ENCODE measurements at places on chromosomes 1 and 21.
A peak's percentile ranks its signal among the peaks of the same experiment; 100 is the strongest.

DNA sequence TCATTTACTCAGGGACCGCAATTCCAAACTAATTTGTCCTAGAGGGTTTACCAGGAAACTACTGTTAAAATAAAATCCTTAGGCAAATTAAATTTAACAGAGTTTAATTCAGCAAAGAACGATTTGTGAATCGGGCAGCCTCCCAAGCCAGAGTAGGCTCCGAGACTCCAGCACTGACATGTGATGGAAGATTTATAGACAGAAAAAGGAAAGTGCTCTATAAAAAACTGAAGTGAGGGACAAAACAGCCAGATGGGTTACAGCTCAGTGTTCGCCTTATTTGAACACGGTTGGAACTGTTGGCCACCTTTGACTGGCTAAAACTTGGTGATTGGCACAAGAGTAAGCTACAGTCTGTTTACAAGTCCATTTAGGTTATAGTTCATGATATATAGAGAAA is 35.2 kb upstream of the RCSD1 start:
- DNase-seq, result no peak

DNA sequence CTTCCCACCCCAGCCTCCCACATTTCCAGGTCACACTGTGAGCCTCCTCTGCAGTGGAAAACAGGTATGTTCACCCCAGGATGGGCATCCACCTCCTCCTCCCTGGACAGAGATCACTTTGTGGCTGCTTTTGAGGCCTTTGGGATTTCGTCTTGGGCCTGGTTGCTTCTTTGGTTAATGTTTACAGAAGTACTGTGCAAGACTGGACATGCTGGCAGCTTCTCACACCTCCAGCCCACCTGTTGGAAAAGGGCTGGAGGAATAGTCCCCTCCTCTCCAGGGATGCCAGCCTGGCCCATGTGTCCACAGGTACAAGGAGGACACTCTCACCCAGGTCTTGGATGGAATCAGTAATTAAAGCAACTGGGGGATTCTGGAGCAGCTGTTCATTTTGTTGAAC is 56.1 kb downstream of the KAZN start:
- no peak for DNase-seq

DNA sequence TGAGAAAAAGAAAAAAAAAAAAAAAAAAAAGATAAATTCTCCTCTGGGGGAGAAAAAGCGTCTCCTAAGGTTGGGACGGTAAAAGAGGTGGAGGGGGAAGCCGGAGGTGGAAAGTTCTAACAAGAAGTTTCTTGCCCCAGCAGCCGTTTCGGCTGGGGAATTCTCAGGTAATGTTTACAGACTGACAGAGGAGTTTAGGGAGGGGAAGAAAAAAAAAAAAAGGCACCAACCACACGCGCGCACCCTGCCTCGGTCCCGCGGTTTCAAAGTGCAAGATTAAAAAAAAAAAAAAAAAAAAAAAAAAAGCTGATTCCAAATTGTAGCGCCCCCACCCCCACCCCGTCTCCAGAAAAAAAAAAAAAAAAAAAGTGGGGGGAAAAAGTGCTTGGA is 504 bp downstream of the DHRS3 start:
- DNase-seq, result no peak

- DNase-seq, result no peak
Observed at GRCh38 chr1:169081503-169082123, 24.9 kb upstream of the ATP1B1 start.

DNA sequence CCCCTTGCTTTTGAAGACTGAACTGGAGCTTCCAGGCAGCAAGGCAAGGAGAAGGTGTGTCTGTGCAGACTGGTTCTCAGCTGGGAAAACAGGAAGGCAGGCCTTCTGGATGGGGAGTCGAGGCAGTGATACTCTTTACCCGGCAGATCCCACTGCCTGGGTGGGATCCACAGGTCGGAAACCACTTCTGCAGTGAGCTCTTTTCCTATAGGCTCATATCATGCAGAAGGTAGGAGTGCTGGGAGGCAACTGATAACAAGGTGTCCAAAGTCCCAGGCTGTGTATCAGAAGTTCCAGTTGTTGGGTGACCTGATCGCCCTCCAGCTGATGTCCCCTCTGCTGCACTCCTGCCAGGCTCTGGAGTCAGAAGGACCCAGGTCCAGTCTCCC is 17.1 kb downstream of the ACOT11 start:
- DNase-seq, result no peak

DNA sequence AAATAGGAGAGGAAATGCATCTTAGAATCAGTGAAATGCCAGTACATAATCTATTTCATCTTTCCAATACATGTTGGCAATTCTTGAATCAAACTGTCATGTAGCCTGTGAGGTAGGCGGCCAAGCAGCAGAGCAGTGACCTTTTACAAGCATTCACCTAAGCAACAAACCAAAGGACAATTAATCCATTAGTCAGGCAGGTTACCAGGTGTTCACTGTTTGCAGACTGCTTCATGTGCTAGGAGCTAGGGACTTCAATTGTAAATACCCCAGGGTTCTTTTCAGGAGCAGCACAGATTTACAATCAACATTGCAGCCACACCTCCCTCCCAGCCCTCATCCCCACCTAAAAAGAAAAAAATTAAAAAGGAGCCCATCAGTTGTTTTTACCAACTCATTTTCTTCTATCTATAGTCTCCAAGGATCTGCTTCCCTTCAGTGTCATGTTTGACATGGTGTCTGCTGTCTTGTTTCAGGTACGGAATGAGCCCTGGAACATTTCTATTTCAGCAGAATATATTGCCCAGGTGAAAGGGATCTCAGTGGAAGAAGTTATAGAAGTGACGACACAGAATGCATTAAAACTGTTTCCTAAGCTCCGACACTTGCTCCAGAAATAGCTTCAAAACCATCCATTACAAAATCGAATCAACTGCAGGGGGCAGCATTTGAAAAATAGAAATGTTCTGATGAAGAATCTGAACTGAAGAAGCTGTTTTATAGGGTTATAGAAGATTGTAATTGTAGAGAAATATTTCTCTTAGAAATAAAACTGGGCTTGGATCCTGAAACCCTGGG is 23.0 kb downstream of the TATDN3 start:
- peak; percentile 20 for DNase-seq

- no peak for DNase-seq
Observed at GRCh38 chr1:68811806-68812205, 314.9 kb upstream of the DEPDC1 start.

DNA sequence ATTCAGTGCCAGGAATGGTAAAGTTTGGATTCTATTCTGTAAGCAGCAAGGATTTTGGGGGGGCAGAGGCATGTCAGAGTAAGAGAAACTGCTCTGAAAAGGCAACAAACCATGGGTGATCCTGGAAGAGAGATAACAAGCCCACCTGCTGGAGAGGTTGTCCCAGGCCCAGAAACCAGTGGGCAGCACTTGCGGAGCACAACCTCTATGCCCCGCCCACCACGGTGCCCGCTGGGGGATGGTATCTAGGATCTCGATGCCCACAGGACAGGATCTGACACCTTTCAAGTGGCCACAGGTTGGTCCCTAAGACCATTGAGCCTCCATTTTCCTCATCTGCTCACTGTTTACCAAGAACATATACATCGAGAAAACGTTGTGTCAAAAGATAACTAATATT is 20.3 kb upstream of the MUL1 start:
- no peak for DNase-seq

DNA sequence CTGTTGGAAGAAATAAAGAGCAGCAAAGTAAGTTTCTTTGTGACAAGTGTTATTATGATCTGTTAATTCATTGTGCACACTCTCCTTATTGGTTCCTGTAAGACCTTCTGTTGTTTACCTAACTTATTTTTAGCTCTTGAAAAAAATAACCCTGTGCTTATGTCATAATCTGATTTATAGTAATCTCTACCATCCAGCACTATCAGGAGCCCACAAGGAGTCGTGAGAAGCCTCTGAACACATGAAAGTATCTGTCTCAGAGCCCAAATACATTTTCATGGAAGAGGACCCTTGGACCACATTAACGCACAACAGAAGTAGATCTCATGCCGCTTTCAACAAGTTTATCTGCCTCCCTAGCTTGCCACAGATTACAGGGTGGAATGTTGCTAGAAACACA is 45.8 kb downstream of the CENPF start:
- no peak for DNase-seq

GRCh38 chr1:15674386-15675159 is 9.5 kb upstream of the PLEKHM2 start:
- DNase-seq, result no peak

Data from SK-N-SH (cell line).